ENCODE measurements at places on chromosomes 6 and 20.

GRCh38 chr6:2890976-2891767, 11.9 kb downstream of the SERPINB9 start:
- DNase-seq: no peak

GRCh38 chr6:109686566-109687265, 4.3 kb downstream of the AK9 start:
- DNase-seq: no peak

DNA sequence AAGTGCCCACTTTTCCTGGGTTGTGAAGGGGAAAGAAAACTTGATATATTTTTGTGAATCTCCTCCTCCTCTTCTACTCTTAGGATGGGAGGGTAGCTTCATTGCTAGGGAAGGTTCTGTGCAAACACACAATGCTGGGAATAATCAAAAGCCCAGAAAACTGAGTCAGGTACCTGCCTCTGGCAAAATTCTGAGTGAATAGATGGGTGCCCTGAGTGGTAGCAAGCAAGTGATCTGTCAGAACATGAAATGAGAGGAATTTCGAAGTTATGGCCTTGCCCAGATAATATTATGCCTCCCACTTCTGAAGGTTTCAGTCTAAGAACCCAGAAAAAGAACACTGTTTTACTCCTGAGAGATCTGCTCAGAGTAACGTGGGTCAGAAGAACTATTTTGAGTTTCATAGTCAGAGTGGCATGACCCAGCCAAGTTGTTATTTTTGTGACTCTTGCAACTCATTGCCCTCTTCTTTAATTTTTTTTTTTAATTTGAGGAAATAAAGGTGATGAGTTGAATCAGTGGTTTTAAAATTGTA, 158.3 kb downstream of the BMP2 start:
- DNase-seq: no peak

DNA sequence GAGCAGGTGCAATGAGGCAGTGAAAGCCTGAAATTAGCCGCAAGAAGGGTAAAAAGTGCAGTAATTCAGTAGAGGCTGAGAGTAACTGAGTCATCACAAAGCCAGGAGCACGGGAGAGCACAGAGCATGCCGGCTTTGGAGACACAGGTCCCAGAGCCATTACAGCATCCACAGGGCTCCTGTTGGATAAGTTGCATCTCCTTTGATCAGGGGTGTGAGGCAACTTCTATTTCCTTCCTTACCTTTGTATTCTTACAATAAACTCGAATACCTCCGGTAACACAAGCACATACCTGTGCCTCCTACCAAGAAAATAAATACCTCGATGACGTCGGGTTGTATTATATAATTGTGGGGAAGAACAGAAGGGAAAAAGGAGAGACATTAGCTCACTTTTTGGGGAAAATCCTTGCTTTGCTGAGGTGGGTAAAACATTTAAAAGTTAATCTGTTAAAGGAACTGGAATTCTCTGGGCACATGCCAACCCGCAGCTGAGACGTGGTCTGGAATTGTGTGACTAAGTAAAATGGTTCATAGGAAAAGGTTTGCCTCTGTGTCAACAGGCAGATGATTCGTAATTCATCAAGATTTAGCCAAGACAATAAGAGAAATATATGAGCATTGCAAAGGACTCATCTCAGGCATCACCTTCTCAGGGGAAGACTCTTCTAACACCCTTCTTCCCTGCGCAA, 360.7 kb upstream of the ZFP64 start:
- DNase-seq: peak; percentile 70

GRCh38 chr6:12791371-12791770, 74.8 kb downstream of the PHACTR1 start:
- DNase-seq: no peak

GRCh38 chr6:130211691-130212090, 11.1 kb downstream of the SAMD3 start:
- no peak for DNase-seq

DNA sequence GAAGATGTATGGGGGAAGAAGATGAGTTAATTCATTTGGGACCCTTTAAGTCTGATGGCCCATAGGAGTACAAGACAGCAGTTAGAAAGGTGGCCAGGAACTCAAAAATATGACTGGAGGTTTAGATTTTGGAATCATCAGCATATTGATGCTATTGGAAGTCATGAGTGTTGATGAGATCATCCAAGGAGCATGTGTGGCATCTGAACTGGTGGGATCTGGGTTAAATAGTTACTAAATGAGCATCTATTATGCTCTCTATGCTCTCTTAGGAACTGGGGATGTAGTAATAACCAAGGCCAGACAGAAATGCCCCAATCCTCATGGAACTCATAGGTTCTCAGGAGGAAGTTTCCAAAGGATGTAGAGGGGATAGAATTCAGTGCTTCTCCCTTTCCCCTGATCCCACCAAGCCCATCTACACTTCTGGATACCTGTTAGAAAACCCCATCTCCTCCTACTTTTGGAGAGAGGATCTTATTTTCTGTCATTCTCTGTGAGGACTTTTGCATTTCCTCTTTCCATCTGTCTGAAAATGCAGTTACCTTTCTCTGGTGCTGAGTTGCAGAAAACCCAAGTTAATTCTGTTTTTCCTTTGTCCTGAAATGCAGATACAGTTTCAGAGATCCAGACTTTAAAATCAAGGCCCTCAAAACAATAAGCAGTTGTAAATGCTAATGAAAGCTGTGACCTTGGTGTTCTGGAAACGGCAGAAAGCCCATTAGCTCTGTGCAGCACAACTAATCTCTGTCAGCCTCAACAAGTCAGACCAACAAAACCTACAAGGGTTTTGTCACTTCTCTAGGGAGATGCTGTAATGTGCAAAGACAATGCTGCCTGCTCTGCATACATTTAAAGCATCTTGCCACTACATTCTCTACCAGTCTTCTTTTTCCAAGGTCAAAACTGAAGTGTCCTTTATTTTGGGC, 65.8 kb downstream of the TBC1D7 start:
- DNase-seq: no peak

GRCh38 chr6:85714893-85715530, 72.3 kb upstream of the SYNCRIP start:
- DNase-seq: no peak

- peak; percentile 34 for DNase-seq
These were observed 38.1 kb upstream of the GCLC start for GRCh38 chr6:53582963-53583362.

GRCh38 chr6:141914646-141915045, 218.1 kb upstream of the GJE1 start:
- DNase-seq: peak; percentile 3

DNA sequence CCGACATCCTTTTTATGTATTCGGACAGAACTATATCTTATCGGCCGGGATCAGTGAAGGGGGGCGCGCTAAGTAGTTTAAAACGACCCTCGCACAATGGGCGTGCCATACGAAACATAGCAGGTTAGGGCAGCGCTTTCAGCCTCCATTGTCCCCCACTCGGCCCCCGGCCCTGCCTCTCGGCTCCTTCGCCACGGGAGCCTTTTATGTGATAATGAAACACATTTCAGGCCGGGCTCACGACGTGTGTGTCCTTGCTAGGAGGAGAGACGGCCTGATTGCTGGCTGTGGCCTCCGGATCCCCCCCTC, 5.3 kb downstream of the FOXA2 start:
- DNase-seq: no peak

DNA sequence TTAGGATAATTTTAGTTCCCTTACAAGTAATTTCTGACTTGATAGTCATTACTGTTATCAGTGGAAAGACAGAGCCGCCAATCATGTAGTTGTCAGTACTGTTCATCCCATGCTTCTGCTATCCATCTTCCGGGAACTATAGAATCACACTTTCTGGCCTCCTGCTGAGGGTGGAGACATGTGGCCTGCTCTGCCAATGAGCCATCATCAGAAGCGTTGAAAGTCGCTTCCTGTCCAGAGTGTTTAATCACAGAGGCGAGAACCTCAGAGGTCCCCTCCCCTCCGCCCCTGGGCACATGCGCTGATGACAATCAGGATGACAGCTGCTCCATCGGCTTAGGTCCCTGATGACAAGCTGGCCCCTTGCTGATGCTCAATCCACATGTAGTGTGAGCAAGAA, 3.0 kb downstream of the DDO start:
- no peak for DNase-seq

GRCh38 chr6:25006565-25007001, 70.8 kb upstream of the RIPOR2 start:
- DNase-seq: peak; percentile 46

DNA sequence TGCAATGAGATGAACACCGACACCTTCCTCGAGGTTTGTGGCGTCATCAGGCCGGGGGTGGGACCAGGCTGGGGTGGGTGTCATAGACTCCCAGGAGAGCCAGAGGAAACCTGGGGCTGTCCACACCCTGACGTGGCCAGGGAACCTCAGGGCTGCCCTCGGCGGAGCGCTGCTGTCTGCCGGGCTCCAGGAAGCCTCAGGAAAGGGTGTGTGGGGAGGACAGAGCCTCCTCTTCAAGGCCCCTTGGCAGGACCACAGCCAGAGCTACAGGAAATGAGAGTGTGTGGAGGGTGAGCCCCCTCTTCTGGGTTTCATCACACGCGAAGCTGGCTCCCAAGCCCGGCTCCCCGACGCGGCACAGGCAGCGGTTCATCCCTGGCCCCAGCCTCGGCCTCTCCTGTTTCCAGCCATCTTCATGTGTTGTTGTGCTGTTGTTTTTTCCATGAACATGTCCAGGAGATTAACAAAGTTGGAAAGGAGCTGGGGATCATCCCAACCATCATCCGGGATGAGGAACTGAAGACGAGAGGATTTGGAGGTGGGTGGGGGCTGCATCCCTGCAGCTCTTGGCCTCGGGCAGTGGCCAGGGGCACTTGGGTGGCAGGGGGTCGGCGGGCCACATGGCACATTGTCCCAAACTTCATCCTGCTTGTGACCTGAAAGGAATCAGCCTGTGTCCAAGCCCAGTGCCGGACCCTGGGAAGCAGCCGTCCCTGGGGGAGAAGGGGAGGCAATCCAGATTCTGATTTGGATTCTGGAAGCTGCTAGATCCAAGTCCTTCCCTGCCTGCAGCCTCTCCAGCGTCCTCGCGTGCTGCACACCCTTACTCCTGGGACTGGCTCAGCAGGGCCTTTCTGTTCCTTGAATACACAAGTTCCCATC, 6.4 kb downstream of the NPEPL1 start:
- no peak for DNase-seq

DNA sequence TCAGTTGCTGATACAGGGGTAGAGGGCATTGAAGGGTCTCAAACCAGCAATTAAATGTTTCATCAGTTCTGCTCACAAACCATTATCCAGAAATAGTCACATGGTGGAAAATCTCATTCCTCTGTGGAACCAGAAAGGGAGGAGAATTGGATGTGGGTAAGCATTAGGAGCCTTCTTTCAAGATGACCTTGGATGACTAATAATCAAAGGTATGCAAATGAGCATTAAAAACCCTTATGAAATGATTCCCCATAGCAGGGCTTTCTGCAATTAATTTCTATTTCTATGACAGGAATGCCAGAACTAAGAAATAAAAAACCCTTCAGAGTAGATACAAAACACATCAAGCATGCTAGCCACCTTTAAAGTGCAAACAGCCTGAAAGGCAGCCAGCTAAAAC, 37.4 kb upstream of the HCRTR2 start:
- DNase-seq: no peak

- DNase-seq: no peak
These were observed 47.9 kb downstream of the KCNK5 start for GRCh38 chr6:39181333-39181732.

DNA sequence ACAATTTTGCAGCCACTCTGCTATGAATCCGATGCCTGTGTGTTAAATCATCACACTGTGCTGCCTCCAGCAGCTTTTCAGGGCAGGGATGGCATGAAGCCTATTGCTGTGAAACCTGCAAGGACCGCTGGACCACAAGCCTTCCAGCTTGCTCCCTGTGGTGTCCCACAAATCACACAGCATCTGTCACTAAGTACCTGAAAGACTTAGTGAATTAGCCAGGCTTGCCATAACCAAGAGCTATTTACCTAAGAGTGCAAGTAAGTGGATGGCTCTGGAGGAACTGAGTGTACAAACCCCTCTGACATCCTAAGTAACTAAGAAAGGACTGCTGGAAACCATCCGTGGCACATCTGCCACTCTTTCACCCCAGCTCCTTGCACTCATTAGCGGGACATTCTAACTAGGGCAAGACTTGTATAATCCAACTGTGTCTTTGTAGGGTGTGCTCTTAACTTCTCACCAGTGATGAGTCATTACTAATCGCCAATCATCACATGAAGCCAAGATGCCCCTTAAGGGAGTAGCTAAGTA, 34.7 kb downstream of the FOXQ1 start:
- no peak for DNase-seq

- no peak for DNase-seq
These were observed 6.7 kb upstream of the RBM38 start for GRCh38 chr20:57384486-57384885.

GRCh38 chr6:46216879-46217278, 46.1 kb upstream of the ENPP5 start:
- no peak for DNase-seq

GRCh38 chr20:37305839-37306238, 16.4 kb downstream of the MANBAL start:
- no peak for DNase-seq

- DNase-seq: no peak
These were observed 72.7 kb upstream of the RUNX2 start for GRCh38 chr6:45255434-45255833.

DNA sequence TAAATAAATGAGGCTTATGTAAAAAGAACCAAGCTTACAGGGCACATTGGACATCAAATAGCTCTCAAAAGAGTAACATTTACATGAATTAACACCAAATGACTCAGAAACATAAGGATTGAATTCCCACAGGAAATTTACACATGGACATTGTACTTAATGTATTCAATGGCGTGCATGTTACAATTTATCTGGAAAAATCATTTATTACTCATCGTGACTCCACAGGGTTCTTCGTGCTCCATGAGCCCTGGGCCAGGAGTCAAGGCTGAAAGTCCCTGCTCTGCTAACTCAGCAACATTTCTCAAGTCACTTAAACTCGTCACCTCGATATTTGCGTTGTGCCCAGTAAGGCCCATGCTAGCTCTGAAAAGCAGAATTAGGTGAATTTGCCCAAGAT, 158.5 kb downstream of the PHACTR1 start:
- peak; percentile 44 for DNase-seq

DNA sequence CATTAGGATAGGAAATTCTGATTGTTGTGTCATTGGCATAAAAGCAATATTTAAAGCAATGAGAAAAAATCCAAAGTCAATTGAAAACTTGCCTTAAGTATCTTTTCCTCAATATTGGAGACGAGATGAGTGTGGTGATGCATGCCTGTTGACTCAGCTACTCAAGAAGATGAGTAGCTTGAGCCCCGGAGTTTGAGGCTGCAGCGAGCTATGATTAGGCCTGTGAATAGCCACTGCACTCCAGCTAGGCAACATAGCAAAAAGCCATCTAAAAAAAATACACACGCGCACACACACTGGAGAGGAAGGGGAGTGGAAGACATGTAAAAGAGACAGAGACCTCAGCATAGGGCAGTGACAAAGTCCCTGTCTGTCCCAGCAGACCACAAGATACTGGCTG, 9.7 kb upstream of the MARCKS start:
- no peak for DNase-seq

Measured in PC-3 (cell line).